ENCODE measurements at places on chromosomes 13 and 19.

- no peak for DNase-seq
Measured at GRCh38 chr19:29022165-29022564, 190.8 kb downstream of the UQCRFS1 start.

- no peak for DNase-seq
Measured at GRCh38 chr13:59914556-59914955, 249.2 kb downstream of the DIAPH3 start.

GRCh38 chr19:16462757-16463250 is 9.0 kb downstream of the EPS15L1 start:
- no peak for DNase-seq

DNA sequence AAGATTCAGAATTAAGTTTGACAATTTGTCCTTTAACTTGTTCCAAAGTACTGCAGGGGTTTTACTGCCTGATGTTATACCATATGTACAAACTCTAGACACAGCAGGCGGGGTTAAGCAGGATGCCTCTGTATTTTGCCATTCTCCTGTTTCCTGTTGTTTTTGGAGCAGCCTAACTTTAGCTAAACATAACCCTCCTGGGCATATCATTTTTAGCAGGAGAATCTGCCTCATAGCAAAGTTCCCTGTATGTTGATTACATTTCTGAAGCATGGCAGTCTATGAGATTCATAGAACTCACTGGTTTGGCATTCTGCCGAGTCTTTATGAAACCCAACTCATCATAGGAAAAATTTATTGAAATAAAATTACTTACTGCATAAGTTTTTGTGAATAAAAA is 5.2 kb downstream of the LHFPL6 start:
- no peak for DNase-seq

- DNase-seq = no peak
Measured at GRCh38 chr19:45769821-45770191, 754 bp upstream of the SIX5 start.

DNA sequence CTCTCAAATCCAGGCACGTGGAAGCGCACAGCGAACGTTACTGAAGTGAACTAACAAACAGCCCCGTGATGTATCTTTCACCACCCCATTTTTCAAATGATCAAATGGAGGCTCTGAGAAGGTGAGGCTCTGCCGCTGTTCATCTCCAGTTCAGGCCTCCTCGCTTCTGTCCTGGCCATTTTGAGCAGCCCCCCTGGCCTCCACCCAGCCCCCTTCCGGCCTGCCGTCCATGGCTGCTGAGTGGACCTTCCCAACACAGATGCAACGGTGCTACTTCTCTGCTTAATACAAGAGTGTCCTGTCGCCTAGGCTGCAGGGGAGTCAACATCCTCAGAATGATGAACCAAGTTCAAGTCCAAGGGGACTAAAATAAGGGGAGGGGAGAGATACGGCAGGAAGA is 9.7 kb downstream of the SYDE1 start:
- DNase-seq = no peak

- DNase-seq = no peak
Measured at GRCh38 chr19:19418555-19419260, 13.2 kb downstream of the GATAD2A start.

DNA sequence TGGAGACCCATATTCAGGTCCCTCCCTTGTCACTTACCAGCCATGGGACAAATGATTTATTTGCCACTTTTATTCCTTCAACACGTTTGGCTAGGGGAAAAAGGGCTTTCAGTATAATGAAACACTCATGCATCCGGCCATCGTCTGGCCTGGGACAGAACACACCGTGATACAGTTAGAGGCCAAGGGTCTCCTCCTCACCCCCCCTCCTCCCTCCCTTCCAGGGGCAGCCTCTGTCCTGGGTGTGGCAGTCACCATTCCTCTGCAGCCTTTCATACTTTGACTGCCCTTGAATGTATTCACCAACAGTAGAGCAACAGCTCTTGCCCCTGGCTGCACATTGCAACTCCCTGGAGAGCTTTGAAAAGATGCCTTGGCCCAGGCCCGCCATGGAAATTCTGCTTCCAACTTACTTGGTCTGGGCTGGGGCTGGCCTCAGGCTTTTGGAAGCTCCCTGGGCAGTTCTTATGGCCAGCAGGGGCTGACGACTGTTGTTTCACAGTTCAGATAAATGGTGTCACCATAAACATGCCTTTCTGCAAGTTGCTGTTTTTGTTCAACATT is 3.0 kb downstream of the PAK4 start:
- no peak for DNase-seq

DNA sequence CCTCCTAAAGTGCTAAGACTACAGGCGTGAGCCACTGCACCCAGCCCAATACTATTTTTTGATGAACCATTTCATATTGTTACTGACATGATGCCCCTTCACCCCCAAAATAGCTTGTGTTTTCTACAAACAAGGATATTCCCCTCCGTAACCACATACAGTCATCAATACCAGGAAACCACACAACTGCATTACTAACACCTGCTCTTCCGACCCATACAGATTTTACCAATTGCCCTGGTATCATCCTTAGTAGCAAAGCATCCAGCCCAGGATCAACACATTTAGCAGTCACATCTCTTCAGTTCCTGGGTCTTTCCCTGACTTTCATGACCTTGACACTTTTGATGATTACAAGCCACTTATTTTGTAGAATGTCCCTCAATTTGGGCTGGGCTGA is 33.6 kb downstream of the KCTD15 start:
- no peak for DNase-seq

- DNase-seq = no peak
Measured at GRCh38 chr19:19866611-19867248, 1.0 kb downstream of the ZNF253 start.

- DNase-seq = no peak
Measured at GRCh38 chr13:45368005-45368404, 27.0 kb upstream of the TPT1 start.

DNA sequence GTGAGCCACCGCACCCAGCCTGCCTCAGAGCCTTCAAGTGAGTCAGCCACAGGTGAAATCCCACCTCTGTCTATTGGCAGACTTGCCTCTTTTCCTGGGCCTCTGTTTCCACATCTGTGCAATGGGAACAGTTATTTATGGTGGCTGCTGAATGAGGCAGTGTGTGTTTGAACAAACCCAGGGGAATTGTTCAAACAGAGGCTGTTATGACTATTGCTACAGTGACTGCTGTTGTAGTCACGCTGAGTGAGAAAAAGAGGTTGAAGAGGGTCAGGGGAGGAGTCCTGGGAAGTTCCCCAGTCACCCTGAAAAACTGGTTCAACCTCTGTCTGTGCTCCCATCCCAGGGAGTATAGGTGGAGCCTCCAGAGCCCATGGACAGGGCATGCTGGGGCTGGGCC is at the start of gene CEACAM19:
TSS of gene CEACAM19 (plus strand) at position 83 of the 400 bp plus-strand sequence. CDS start 450 bp downstream, outside the sequence.
- no peak for DNase-seq

- no peak for DNase-seq
Measured at GRCh38 chr19:11073568-11073967, 15.7 kb upstream of the LDLR start.

GRCh38 chr13:108270442-108270841 is 924 bp downstream of the TNFSF13B start:
- DNase-seq = no peak

- no peak for DNase-seq
Measured at GRCh38 chr13:111947876-111948275, 119.1 kb upstream of the SOX1 start.

DNA sequence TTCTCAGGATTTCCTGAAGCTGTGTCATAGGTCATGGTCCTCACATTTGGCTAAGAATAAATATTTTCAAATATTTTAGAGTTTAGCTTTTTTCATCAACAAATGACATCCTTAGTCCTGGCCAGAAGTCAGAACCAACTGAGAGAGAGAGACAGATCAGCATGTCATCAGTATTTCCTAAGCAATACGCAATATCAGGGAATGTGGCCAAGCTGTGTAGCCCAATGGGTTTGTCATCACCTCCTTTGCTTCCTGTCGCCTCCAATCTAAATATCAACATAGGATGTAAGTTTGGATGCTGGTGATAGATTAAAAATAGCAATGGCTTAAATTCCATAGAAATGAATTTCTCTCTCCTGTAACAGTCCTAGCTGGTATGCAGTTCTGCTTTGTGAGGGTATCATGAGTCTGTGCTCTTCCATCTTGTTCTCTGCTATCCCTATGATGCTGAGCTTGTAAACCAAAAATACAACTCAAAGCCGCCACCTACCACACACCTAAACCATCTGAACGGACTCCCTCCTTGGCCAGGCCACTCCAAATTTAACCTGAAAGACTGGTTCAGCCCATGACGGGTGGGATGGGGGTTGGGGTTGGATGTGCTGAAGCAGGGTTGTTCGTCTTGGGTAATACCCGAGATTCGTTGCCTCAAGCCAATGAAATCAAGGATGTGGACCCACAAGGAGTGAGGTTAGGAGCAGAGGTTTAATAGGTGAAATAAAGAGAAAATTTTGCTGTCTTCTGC is 10.0 kb upstream of the IGSF23 start:
- DNase-seq = no peak

- no peak for DNase-seq
Measured at GRCh38 chr19:1668486-1669270, 16.3 kb upstream of the TCF3 start.

DNA sequence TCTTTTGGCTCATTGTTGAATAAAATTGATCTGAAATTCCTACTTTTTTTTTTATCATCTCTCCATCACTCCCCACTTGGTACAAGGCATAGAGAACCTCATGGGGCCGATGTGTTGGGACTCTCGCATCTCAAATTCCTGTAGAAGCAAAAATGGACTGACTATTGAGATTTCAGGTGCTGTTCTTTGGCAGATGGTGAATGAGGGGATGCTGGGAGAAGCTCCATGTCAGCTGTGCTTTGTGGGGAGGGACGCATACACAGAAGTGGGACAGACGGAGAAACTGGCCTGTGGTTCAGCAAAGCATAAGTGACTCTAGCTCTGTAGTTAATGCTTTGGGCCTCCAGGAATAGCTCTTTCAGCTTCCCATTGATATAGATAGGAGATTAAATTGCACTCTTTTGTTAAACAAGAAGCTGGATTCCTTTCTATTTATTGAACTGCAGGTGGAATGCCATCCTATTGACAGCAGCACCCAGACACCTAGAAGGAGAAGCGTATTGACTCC is 194.5 kb upstream of the RNF113B start:
- no peak for DNase-seq

DNA sequence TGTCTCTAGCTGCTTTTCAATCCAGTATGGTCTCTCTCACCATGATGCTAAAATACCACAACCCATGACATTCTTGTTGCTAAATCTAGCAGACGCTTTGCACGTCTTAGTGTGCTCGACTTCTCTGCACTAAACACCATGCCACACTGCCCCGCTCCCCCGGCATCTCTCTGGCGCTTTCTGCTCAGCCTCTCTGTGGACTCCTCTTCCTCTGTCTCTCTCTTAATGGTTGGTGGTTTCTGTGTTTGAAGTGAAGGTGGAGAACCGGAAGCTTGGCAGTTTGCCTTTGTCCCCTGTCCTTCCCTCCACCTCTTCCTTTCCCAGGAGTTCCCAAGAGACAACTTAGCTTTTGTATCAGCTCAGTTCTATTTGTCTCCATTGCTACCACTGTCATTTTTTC is 8.8 kb downstream of the ERCC5 start:
- DNase-seq = no peak

DNA sequence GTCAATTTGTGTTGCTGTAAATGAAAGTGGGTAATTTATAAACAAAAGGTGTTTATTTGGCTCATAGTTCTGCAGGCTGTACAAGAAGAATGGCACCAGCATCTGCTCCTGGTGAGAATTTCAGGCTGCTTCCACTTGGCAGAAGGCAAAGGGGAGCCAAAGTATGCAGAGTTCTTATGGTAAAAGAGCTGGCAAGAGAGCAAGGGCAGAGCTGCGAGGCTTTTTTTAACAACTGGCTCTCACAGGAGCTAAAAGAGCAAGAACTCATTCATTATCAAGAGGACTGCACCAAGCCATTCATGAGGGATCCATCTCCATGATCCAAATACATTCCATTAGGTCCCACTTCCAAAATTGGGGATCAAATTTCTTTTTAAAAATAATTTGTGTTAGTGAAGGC is 1712.7 kb downstream of the SLITRK5 start:
- no peak for DNase-seq

GRCh38 chr13:113413898-113414282 is 39.4 kb downstream of the ADPRHL1 start:
- DNase-seq = no peak

GRCh38 chr13:96417939-96418685 is 328.2 kb downstream of the HS6ST3 start:
- no peak for DNase-seq

DNA sequence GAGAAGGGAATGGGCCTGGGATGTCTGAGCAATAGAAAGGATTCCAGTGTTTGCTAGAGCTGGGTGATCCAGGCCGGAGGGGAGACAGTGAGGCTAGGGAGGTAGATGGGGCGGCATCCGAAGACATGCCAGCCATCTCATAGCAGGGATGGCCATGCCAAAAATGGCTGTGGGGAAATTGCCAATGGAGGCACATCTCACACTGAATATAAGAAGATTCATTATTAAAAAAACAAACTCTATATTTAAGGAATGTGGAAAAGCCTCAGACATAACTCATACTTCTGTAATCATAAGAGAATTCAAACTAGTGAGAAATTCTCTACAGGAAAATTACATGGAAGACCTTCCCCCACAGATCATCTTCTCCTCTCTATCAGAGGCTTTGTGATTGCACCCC is 289.2 kb downstream of the FGF9 start:
- DNase-seq = no peak

DNA sequence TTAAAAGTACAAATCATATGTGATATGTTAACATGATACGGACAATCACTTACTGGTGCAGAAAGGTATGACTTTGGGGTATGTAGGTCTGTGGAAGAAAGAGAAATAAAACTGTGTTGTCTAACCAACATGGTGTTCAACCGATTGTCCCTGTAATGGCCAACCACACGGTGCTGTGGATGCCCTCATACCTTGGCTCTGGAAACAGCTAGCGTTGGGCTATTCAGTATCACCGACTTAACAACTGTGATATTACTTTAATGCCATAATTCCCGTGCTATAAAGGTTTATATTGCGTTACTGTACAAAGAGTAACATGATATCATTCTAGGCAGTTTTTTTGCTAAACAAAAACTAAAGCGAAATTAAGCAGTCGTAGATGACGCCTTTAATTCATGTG is 448.3 kb downstream of the EFNB2 start:
- no peak for DNase-seq

DNA sequence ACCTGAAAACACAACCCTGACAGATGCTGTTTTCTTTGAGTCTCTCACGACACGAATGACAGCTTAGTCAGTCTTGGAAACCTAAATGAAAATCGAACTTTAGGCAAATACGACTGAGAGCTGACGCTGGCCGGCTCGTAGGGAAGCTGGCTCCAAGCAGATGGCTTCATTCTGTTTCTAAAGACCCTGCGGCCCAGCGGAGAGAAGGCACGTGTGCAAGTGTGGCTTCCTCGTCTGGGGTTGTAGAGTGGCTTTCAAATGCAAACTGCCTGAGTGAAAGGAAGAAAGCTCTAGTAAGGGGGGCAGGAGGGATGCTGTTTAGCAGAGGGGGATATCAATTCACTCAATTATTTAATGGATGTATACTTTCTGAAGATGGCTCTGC is 26.1 kb upstream of the TIMM44 start:
- no peak for DNase-seq

DNA sequence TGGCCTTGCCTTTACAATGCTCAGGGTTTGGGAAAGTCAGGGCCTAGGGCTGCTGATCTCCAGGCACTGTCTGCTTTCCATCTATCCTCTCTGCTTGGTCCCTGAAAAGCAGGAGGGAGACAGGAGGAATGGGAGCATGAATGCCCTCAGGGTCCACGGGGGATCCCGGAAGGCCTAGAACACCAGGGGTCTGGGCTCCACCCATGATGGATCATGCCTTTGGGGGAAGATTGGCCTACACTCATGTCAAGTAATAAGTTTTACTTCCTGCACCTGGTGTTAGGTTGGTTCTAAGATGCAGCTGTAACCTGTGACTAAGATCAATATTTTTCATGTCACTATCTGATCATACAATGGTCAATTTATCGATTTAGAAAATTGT is 118.3 kb upstream of the GJB6 start:
- DNase-seq = no peak
